Activated effector memory CD4-positive, alpha-beta T cell treated with anti-CD3 and anti-CD28 coated beads, Interleukin-2, amount 50 U/mL, for 16 hours (primary cell): ENCODE measurements at places on chromosomes 4 and X.

DNA sequence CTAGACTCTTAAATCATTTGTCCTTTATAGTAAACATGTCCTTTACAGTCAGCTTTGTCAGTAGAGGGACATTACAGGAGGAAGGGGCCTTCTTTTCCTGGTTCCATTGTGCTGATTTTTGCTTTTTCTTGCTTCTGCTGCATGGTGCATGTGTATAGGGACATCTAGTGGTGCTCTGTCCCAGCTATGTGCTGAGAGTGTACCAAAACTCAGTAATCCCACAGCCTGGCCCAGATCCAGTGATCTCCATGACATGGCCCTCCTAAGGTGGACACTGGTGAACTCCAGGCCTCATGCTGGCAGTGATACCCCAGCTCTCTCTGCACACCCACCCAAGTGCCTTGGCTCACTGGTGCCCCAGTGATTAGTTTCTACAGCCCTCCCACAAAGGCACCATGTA, 45.2 kb downstream of the MAGEB17 start:
- no peak for DNase-seq

- DNase-seq, result no peak
These were observed 58.9 kb upstream of the DKK2 start for GRCh38 chr4:107094976-107095375.

DNA sequence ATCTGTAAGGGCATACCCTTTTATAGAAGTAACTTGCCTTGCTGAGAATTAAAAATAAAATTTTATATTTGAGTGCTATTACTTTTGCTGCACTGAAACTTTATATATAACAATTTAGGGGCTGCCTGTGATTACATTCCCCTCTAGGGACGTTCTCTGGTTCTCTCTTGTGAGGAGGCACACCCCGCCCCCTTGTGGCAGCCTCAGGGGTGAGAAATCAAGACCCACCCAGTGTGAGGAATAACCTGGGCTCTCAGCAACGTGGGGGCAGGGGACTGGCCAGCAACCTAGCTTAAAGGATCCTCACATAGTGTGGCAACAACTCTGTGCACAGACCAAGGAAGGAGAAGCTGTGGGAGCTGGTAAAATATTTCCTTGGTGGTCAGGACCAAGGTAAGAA, 43.7 kb downstream of the MAGEA9 start:
- DNase-seq, result peak; percentile 76

- DNase-seq, result no peak
These were observed 54.5 kb downstream of the TRIM2 start for GRCh38 chr4:153258750-153259149.

DNA sequence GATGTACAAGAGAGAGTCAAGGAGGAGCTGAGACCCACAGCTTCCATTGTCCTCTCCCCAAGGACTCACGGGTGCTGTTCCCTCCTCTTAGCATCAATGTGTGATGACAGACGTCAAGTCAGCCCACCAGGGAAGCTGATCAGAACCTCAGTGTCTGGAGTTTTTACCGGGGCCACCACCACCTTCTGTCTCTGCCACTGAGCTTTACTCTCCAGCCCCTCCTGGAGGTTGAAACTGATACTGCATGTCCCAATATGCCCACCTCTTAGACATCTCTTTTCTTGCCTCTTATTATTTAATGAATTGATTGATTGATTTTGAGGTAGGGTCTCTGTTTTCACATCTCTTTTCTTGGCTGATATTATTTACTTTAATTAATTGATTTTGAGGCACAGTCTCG, 10.3 kb upstream of the AKAP17A start:
- DNase-seq, result peak; percentile 87

- DNase-seq, result no peak
These were observed 14.5 kb downstream of the GAB1 start for GRCh38 chr4:143351149-143351691.

DNA sequence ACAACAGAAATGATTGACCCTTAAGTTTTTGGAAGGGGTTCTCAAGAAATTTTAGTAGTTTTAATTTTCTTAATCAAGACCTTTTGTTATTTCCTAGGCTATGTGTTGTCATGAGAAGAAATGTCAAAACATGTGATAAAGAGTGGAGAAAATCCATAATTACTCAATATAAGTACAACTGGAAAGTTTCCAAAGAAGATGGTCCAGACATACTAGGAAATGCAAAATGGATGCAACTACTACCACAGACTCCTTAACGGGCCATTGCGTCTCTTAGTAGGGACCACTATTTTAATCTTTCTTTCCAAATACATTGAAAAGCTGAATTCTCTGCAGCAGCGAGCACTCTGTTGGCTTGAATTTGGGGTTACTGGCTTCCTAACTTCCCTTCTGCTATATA, 148.8 kb downstream of the NWD2 start:
- DNase-seq, result no peak

GRCh38 chrX:119008110-119008744, 33.8 kb downstream of the LONRF3 start:
- peak; percentile 67 for DNase-seq

- no peak for DNase-seq
These were observed 57.7 kb downstream of the SAT1 start for GRCh38 chrX:23840674-23841073.

DNA sequence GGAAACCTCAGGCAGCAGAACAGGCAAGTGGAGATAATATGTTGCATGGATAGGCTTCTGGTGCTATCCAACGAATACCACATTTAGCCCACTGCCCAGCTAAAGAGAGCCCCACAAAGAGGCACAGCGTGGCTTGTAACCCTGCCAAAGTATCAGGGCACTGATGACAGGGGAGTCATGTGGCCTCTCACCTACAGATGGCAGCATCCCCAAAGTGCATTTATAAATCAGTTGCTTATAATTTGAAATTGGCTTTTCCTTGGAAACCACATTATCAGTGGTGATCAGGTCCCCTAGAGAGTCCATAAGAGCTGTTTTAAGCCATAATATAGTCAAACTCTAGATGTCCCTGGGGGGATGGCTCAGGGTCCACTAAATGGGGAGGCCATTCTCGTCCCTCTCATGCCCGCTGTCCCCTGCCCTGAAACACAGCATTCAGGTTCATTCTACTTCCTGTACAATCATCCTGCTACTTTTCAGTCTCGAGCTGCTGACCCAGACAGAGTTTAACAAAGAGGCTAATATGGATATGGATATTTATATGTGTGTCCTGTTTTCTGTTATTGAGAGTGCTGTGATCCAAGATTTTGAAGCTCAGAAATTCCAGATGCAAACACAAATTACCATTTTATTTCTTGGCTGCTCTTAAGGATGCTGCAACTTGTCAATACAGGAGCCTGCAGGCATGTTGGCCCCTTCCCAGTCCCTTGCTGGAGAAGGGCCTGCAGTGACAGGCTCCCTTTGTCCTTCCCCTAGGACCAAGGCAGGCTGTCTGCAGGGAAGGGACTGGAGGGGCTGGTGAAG, 28.5 kb downstream of the SRPX start:
- DNase-seq, result no peak

GRCh38 chrX:101347859-101348451, 587 bp downstream of the TIMM8A start:
- no peak for DNase-seq

GRCh38 chr4:17188547-17189400, 290.3 kb upstream of the LDB2 start:
- DNase-seq, result no peak

DNA sequence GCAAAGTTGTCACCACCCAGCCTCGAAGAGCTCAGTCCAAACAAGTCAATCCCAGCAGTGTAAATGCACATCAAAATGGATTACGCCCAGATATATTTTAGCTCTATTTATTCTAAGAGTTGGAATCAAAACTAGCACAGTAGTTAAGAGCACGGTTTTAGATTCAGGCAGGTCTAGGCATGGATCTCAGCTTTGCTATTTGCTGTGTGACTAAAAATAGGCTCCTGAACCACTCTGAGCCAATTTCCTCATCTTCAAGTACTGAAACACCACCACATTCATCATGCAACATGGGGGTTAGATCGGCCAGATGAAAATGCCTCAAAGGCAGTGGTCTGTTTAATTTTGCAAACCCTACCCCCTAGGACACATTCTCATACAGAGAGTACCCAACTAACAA, 55.9 kb upstream of the FGFBP2 start:
- no peak for DNase-seq

DNA sequence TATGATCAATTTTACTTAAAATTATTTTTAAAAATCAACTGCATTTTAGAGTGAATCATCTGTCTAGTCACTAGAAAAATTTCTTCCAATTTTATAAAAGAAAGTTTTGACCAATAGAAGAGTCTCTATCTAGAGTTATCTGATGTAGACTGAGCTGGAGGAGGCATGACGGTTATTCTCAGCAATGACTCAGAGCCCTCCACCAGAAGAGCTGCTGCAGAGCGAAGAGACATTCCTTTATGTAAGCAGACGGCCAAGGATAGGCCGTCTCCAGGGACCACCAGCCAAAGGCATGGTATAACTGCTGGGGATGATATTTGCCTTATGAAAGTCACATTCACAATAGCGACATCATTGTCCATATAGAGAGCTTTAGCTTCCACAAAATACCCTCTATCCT, 23.0 kb downstream of the LDB2 start:
- no peak for DNase-seq

- DNase-seq, result peak; percentile 71
These were observed 767 bp upstream of the SMIM20 start for GRCh38 chr4:25913056-25913850.

- DNase-seq, result no peak
These were observed 16.0 kb downstream of the MEPE start for GRCh38 chr4:87848622-87849351.

- no peak for DNase-seq
These were observed 152.3 kb downstream of the PPARGC1A start for GRCh38 chr4:23737571-23737970.

- no peak for DNase-seq
These were observed at the start of gene ADH7 for GRCh38 chr4:99435154-99435553. Gene ADH7 (minus strand): TSS chr4:99435342. CDS start chr4:99435233, 109 bp downstream.

DNA sequence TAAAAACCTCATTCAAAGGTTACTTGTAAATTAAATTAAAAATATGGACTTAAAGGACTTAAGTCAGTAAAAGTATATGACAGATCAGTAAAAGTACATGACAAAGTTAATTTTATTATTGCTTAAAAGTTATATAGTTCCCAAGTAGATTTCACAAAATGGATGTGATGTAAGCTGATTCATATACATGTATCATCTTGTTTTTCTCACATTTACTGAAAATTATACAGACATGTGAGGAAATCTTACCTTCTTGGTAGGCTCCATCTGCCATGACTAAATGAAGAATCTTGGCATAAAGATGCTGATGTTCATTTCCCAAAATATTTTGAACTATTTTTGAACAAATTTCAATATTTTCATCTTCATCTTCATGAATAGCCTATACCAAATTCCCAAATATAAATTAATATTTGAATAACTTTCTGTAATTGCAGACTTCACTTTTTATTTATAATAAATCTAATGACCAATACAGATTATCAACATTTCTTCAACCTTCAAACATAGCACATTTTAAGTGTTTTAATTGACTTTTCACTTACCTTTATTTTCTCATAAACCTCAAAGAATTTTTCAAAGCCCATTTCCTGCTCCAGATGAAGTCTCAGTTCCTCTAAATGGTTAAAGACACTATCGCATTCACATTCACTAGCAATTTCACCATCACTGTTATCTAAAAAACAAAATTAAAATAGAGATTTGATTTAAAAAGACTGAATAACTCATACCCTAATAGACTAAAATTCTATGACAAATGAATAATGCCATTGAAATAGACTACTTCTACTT, 129.4 kb upstream of the SH3RF1 start:
- DNase-seq, result no peak

DNA sequence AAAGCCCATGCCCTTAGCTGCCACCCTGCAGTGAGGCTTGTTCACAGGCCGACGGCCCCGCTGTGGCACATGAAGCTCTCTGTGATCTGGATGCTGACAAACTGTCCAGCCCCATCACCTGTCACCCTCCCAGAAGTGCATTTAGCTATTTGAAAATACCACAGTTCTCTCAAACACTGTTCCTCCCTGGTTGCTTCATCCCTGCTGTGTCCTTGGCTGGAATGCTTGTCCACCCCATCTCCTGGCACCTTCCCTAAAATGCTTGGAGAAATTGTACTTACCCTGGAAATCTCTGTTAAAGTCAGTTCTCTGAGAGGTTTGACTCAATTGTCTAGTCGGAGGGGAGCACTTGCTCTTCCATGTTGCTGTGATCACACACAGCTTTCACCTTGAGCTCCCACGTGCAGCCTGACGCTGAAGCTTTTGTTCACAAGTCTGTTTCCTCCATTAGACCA, 10.1 kb downstream of the SYNPO2 start:
- no peak for DNase-seq

DNA sequence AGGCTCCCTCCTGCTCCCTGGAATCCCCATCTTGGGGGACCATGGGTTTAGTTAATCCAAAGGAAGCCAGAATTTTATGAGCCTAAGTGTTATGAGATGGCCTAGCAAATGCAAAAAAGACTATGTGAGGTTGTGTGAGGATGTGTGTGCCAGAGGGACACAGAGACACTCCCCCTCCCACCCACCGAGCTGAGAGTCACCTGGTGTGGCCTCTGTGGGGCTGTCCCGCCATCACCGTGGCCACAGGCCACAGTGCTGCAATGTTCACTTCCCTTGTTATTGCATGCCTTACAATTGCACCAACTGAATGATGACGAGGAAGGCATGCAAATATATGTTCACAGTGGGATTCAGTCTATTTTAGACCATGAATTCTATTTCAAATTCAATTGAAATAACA, 601 bp upstream of the FGFBP2 start:
- DNase-seq, result no peak

DNA sequence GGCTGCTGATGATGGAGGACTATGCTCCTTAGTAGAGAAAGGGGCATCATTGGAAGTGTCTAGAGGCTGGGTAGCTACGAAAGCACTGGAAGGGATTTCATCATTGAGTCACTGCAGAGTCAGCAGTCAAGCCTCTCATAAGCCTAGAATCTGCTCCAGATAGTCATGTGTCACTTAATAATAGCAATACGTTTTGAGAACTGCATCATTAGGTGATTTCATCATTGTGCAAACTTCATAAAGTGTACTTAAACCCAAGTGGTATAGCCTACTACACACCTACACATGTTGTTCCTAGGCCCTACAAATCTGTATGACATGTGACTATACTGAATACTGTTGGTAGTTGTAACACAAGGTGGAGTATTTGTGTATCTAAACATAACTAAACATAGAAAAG, 165.6 kb downstream of the PTTG2 start:
- DNase-seq, result no peak

DNA sequence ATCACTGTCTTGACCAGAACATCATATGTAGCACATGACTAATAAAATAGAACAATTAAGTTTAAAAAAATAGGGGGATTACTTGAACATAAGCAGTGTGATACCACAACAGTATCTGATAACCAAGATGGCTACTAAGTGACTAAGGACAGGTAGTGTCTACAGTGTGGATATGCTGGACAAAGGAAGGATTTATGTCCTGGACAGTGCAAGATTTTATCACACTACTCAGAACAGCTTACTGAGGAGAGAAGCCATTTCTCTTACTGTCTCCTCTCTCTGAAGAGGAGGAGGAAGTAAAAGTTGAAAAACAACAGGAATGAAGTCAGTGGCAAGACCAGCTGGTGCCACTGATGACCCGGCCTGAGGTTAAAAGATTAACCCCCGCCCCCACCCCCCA, 4.0 kb upstream of the SLC10A7 start:
- no peak for DNase-seq

GRCh38 chr4:13544606-13545393, 492 bp upstream of the NKX3-2 start:
- peak; percentile 76 for DNase-seq
